Anterior cingulate cortex (tissue), 58 donors: ENCODE measurements at places on chromosomes 16 and 17.
A peak's percentile ranks its signal among the peaks of the same experiment; 100 is the strongest.

GRCh38 chr16:17798716-17799115 is 328.0 kb upstream of the XYLT1 start:
- peak; percentile 6 for DNase-seq

DNA sequence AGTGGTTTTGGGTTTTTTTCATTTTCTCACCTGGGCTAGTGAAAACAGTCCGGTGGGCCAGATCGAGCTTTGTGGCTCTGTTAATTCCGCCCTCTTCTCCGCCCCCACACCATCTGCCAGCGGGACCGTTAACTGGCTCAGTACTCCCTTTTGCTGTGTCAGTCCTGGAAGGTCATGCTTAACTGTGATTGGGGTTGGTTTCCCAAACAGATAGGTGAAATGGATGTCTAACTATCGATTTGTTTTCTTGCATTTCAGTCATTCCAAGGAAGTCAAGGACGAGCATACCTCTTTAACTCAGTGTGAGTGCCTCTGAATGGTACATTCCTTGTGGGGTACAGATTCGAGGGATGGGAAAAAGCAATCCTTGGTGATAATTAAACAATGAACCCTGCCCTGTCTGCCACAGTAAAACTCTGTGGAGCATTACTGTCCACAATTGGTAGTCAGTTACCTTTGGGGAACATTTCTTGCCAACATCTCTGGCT is 56.7 kb downstream of the YPEL2 start:
- no peak for DNase-seq

GRCh38 chr16:19574615-19575014 is 19.1 kb downstream of the VPS35L start:
- no peak for DNase-seq

GRCh38 chr17:9941305-9941704 is 36.2 kb upstream of the RCVRN start:
- DNase-seq: no peak

DNA sequence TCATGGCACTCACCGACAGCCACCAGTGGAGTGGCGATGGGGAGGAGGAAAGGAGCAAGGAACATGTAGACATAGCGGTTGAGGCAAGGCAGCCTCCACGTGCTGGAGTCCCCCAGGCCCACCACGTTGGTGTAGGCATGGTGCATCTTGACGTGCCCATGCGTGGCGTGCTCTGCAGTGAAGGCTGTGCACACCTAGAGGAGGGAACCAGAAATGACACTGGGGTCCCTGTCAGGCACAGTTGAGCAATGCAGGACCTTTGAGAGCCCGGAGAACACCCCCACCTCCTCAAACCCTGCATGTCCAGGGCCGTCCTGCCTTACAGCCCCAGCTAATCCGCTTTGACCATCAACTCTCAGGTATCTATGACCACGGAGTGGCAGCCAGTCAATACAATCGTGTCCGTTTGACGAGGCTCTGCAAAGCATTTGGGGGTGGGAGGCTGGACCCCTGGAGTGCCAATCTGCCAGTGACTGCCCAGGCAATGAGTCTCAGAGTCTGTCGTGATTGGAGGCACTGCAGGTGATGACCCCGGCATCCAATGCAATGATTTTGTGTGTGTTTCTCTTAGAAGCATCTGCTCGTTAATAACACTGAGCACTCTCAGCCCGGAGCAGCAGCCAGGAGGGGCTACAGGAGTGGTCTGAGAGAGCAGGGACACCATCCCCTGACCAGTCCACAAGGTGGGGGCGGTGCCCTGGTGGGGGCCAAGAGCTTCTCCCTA is 9.9 kb upstream of the FDXR start:
- DNase-seq: no peak

DNA sequence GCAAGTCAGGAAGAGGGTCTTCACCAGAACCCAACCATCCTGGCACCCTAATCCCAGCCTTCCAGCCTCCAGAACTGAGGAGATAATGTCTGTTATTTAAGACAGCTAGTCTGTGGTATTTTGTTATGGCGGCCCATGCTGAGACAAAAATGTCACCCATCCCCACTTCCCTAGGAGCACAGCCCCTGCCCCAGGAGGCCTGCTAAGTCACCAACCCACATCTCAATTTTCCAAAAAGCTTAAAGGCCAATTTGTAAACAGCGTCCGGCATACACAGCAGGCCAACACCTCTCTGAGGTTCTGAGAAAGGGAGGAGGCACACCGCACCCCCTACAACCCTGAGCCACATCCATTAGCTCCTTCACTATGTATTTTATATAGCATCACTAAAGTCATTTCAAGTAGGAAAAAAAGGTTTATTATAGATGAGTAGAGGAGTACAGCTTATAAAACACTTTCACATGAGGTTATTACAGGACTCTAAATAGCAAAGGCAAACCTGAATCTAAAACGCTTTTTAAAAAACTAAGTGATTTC is 6.9 kb downstream of the TMEM170A start:
- DNase-seq: no peak

- DNase-seq: no peak
These were observed 3.1 kb upstream of the C16orf74 start for GRCh38 chr16:85753976-85754375.

DNA sequence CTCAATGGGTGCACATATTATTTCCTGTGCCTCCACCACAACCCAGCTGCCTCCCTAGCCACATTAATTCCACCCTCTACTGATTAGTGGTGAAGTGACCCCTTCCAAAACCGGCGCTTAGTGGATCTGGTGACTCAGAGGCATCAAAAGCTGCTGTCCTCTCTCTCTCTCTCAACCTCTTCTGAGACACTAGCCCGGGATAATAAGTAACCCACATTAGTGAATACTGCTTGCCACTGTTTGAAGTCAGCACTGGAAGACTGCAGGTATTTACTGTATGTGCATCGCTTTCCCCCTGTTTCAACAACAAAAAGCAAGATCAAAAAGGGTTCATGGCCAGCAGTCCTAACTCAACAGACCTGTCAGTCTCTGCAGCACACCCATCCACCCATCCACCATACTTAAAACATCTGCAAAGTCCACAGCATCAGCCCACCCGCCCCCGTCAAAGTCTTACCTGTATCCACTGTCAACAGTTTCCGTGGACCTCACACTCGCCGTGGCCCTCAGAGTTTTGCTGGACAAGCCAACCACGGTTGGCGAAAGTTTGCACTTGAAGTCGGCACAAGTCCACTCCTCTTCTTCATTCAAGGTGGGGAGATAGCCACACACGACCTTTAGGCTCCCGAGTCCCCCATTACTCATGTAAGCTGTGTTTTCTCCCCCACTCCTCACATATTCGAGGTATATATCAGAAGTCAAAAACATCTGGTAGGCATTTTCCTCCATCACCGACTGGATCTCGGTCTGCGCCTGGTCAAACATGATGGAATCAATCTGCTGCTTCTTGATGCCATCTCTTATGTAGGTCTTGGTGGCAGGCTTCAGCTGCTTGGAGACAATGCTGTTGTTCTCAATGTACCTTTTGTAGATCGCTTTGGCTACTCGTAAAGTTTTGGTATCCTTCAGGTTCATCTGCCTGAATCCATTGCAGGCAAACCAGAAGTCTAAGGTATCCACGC is 3.8 kb downstream of the AXIN2 start:
- DNase-seq: no peak

DNA sequence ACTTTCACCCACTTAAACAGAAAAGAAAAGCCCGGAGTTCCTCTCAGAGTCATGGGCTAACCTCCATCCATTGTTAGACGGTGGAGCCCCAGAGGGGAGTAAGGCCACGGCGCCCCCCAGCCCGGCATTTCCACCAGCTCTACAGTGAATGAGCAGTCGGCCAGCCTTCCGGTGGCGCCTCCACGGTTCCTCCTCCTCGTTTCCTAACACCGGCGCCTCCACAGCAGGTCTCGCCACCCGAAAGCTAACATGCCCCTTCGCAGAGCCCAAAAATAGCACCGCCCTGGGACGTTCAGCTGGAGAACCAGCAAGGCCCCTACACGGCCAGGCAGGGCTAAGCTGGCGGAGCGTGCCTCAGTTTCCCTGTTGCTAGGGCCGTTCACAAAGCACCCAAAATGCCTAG is 858 bp downstream of the MMD start:
- peak; percentile 21 for DNase-seq
